ENCODE measurements at places on chromosomes 4 and X.

DNA sequence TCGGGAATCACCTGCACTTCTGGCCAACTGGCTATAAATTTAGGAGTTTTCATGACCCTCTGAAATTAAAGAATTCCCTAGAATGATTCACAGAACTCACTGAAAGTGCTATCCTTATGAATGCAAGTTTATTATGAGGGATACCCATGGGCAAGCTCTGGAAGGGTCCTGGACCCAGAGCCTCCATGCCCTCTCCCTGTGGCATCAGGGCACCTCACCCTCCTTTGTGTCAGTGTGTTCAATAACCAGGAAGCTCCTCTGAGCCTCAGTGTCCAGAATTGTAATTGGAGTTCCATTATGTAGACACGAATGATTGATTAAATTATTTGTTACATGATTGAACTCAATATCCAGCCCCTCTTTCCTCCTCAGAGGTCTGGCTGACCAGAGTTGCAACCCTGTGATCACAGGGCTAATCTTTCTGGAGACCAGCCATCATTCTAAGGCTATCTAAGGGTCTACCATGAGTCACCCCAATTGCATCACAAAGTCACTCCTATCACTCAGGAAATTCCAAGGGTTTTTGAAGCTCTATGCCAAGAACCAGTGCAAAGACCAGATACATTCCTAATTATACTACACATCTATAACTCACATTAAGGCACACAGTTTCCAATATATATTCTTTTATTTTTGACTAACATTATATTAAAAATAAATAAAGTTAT is 8.9 kb downstream of the ANXA3 start:
- DNase-seq, result no peak

DNA sequence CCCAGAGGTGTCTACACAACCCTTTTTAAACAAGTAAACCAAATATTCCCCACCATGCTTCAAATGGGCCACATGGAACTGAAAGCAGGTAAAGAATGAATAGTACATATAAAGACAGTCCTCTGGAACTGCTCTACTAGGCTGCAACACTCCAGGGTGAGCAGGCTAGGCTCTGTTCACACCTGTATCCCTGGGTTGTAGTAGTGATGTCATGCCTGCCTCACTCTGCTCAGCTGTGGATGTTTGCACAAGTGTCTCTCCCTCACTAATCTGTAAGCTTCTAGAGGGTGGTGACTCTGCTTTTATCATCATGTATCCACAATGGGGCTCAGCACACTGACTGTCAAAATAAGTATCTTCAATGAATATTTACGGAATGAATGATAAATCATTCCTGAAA is 20.4 kb downstream of the LEF1 start:
- no peak for DNase-seq

DNA sequence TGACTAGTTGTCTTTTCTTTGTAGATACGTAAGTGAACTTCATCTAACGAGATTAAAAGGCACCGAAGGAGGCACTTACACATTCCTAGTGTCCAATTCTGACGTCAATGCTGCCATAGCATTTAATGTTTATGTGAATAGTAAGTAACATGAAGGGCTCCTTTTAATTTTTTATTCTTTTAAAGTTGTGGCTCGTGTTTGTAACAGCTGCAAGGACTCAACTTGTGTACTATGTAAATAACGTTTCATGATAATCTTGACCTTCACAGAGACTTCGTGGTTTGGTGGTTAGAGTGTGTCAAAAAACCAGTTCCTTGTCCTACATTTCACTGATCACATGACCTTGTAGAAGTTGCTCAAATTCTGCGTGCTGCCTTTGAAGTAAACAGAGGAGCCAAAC is 51.6 kb downstream of the KIT start:
- no peak for DNase-seq

DNA sequence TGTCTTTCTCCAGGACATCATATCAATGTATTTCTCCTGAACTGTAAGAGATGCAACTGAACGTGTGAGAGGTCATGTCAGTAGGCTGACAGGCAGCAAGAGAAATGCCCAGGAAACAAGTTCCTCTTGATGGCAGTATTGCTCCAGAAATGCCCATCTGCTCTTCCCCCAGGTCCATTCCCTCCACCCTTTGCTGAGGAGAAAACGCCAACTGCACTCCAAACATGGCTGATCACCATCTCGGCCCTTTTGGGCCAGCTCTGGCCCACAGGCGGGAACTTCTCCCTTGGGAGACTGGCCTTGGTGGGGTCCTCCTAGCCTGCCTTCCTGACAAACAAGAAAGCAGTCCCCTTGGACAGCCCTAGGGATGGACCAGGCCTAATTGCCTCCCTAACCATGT is 276.5 kb upstream of the AGTR2 start:
- no peak for DNase-seq

DNA sequence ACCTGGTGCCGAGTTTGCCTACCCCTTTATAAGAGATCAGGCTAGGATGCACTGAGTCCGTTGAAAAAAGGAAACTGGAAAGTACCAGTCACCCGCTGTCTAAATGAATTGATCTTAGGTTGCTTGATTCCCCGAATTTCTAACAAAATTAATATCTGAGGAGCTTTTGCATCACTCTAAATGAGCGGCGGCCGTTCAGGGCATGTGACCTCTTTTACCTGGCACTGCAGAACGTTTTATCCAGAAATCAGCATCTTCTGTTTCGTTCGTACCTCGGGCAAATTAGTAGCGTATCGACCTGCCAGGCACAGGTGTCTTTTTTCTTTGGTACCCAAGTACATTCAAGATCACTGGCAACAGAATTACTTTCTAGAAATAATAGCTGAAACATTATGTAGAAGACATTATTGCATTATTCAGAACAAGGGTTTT is 876 bp downstream of the KLHL2 start:
- no peak for DNase-seq

DNA sequence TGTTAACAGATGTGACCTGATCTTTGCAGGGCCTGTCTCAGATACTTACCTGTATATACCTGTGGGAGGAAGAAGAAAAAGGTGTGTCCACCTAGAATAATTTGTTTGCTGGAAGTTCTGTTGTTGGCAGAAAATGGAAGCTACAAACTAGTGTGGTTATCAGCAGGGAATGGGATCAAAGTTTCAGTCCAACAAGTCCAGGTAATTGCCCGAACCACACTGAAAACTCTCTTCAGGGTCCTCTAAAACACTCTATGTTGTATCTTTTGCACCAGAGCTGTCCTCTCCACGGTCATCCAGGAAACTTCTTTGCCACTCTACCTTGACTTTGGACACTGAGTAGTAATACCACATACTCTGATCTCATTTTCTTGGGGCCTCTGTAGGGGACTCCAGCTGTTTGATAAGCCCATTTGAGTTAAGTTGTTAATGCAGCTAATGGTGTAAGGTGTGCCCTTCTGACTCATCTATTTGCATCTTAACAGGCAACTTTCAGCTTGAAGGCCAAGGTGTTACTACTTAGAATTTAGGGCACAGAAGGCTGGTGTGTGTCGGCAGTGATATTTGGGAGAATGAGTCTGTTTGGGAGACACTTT is 38.7 kb upstream of the GATB start:
- no peak for DNase-seq

DNA sequence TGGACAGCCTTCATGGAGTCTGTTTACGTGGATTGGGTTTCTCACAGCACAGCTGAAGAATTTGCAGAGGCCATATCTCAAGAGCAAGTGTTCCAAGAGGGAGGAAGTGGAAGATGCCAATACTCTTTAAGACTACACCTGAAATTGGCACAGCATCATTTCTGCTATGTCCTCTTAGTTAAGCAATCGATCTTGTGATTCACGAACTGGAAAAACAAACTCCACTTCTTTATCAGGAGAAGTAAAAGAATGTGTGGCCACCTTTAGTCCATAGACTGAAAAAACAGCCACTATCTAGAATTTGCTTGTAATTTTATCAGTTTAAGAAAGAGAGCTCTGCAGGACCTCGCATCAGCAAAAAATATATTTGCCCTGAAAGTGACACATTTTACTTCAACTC is 473.1 kb upstream of the ATOH1 start:
- DNase-seq, result no peak

DNA sequence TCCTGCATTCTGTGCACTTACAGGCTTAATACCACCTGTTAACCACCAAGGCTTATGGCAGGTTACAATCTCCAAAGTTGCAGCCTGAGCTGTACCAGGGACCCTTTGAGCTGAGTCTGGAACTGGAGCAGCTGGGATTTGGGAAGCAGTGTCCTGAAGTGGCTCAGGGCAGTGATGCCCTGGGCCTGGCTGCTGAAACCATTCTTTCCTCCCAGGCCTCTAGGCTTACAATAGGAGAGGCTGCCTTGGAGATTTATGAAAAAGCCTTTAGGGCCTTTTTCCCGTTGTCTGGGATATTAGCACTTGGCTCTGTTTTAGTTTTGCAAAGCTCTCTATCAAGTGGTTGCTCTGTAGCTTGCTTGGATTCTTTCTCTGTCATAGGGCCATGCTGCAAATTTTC is 154.3 kb upstream of the CASK start:
- no peak for DNase-seq

GRCh38 chrX:36434522-36434921 is 515.0 kb downstream of the CFAP47 start:
- no peak for DNase-seq

DNA sequence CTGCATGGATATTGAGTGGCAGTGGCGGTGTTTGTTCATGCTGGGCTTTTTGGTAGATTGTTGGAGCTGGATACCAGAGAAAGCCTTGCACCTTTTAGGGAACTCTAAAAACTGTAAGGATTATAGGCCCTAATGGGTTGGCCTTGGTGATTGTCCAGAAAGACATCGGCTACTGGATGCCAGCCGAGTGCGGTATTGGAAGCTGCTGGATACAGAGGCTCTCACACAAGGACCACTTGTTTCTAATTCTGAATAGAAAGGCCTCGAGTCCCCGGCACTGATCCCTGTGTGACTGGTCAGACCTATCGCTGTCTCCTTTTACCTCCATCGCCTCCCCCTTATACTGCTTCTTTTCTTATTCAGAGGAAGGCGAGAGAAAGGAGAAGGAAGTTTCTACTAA is 27.3 kb upstream of the SCOC start:
- no peak for DNase-seq

All from activated T-cell treated with anti-CD3 and anti-CD28 coated beads, Interleukin-2, amount 50 U/mL, for 48 hours (primary cell).